ENCODE measurements at places on chromosomes 7 and 10.
A peak's percentile ranks its signal among the peaks of the same experiment; 100 is the strongest.

DNA sequence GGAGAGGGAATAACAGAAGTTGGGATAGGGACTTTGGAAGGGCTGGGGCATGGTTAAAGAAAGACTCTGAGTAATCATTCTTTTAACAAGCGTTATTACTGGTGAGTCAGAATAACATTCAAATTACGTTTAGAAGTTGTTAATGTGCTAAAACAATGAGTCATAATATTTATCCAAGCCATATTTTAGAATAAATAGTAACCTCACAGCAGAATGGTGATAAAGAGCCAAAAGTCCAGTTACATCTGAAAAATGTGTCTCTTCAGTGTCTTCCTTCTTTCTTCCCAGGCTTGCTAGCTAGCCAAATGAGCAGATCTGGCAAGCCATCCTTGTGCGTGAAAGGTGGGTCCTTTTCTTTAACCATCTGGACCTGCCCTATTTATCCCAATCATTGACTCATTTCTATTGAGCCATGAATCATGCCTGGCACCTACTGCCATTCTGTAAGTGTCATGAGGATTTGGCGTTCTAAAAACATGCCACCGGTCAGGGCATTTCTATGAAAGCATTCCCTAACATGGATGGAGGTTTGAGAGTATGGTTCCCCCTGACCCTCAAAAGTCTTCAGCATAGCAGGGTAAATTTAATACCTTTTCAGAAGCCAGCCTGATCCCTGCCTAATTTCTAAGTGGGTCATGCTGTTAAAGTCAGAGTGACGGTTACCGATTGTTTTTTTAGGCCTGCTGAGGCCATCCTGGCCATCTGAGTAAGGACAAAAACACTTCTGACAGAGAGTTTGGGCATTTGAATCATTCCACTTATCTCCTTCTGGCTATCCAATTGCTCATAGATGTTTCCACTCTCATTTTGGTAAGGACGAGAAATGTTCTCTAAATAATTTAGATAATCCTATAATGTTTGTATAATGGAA lies 26.9 kb downstream of the MYPN start:
- DNase-seq: no peak

- no peak for DNase-seq
These were observed 145.8 kb upstream of the UNC5B start for GRCh38 chr10:71066600-71066999.

DNA sequence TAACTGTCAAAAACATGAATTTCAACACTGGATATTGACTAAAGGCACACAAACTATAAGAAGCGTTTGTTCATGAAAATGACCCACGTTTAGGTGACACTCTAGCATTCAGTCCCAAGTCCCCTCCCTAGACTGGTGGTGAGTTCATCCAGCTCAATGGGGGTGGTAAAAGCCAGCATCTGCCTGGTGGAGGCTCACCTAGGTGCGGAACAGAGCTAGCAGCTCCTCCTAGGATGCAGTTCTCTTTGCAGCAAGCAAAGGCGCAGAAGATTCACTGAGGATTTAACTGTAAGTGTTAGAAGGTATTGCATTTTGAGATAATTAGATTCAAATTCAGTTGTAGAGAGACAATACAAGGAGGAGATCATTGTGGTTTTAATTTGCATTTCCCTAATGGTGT lies 87.6 kb downstream of the VSTM2A start:
- DNase-seq: no peak

DNA sequence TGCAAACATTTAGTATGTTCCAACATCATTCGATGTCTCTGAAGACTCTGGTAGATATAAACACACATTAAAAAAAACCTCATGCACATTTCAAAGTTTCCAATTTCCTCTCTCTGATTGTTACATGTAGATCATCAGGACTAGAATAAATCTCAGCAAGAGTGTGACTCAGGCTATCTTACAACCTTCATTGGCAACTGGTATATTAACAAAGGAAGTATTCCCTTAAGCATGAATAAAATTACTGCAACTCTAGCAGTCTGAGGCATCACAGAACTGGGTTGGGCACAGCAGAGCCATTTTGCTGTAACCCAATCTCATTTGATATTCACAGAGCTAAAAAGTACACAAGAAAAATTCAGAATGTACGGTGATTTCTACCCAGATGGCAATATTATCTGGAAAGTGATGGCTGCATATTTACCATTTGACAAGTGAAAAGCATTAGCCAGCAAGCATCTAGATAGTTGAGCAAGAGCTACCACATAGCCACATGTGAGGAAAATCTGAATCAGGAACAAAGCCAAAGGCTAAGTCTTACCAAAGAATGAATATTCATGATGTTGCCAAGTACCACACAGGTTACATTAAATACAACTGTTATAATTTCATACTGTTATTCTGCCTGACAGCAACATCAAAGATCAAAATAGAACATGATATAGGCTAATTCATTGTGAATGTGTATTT lies 232.2 kb downstream of the CRPPA start:
- DNase-seq: no peak

DNA sequence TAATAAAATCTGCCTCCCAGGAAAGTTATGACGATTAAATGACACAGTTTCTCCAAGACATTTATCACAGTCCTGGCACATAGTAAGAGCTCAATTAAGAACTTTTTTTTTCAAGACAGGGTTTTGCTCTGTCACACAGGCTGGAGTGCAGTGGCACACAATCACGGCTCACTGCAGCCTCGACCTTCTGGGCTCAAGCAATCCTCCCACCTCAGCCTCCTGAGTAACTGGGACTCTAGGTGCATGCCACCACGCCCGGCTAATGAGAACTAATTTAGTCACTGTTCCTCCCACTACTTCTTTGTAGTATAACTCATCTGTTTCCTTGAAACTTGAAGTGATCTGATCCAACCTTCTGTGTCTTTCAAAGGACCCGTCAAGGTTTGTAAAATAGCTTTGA lies 42.2 kb upstream of the MXI1 start:
- DNase-seq: no peak

DNA sequence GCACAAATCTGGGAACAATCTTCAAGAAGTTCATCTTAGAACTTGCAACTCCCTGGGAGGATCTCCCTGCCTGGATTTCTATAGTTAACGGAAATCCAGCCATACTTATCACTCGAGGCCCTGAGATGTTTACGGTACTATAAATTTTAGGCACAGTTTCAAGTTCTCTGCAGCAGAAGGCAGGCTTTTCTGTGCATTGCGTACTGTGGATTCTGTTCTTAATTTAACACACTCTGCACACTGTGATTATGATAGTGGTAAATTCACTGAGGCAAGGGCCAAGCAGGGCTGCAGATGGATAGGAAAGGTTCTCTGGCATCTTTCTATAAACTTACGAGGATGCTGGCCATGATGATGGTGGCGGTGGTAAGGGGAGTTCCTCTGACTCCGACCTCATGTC lies 10.6 kb downstream of the INHBA start:
- no peak for DNase-seq

DNA sequence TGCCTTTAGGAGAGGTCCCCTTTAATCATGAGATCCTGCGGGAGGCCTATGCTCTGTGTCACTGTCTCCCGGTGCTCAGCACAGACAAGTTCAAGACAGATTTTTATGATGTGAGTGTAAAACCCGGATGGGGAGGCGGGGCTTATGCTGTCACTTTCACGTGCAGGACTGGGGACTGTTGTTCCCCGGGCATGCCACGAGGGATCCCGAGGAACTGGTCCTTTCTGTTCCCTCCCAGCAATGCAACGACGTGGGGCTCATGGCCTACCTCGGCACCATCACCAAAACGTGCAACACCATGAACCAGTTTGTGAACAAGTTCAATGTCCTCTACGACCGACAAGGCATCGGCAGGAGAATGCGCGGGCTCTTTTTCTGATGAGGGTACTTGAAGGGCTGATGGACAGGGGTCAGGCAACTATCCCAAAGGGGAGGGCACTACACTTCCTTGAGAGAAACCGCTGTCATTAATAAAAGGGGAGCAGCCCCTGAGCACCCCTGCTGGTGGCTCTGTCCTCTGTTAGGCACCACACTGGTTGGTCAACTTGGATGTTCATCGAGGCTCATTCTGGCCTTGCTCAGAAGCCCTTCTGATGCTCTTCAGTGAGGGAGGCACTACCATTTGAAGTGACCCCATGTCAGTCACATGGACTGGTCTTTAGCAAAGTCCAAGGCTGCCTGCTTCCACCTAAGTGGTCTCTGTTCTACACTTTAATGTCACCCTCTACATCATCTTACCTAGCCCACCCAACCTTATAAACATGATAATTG lies 2.8 kb downstream of the COPS6 start:
- no peak for DNase-seq

DNA sequence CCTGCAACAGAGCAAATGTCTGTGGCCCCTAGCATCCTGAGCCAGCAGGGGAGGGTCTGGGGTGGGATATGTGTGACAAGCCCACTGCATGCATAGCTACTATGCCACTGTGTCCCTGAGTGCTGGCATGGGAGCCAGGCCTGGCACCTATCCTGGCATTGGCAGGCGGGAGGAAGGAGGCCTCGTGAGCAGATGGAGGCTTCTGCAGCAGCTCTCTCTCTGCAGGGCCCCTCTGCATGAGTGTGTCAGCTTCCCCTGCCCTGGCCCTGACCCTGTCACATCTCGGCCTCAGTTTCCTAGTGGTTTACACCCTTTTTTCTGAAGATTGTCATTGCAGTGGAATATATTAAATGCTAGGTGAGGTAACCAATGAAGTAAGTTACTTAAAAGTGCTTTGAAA lies 13.1 kb upstream of the IMPDH1 start:
- no peak for DNase-seq

DNA sequence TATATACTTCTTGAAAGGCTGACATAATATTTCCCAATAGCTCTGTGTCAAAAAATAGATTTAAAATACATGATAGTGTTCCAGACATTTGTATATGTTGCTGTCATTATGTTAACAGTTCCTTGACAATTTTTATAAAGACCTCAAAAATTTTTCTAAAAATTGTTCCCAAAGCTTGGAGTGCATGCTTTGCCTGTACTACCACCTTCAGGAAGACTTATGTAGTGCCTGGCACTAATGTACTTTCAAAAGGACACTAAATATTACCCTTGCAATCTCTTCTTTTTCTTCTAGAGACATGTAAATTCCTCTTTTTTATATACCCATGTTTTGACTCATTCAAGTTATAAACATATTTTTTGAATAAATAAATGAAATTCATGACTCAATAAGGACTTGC lies 48.0 kb upstream of the SP8 start:
- DNase-seq: no peak

DNA sequence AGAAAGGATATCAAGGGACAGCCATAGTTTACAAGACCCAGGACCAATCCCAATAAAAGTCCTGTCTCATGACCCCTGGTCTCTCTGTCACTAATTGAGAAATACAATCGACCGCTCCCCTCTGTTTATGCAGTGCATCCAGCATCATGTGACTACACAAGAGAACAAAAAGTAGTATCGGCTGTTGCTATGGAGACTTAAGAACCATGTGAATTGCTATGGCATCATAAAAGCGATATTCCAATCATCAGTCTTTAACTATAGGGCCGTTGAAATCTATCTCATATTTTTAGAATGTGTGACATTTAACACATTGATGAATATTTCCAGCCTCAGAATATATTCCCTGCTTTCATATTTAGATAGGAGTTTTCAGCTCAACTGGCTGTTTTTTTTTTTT lies 139.3 kb downstream of the FRMD4A start:
- no peak for DNase-seq

DNA sequence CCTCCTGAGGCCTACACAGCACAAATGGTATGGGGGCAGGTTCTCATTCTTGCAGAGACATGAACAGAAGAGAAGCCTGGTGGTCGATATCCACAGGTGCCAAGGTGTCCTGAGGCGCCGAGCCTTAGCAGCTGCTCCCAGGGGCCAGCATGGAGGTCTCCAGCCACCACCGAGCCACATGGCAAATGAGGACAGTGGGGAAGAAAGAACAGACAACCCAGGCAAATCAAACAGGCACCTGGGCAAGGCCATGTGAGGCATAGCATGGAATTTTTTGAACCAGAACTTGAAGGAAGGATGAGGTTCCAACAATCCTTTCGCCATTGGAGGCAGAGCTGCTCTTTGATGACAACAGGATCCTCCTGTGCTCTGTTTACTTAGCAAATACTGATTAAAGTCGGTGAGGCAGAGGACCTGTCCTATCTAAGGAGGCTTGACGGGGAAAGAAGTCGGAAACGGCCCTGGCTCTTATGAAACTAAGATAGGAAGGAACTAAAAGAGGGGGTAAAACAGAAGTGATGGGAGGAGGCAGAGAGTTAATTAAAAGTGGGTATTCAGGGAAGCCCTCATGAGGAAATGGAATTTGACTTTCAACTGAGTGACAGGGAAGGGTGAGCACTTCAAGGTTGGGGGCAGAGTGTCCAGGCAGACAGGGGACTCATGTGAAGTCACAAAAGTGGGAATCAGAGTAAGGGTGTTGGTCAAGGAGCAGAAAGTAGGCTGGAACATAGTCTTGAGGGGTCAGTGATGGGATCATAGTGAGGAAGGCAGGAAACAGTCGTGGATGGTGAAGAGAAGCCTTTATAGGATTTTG lies 8.6 kb upstream of the CALML3 start:
- no peak for DNase-seq

DNA sequence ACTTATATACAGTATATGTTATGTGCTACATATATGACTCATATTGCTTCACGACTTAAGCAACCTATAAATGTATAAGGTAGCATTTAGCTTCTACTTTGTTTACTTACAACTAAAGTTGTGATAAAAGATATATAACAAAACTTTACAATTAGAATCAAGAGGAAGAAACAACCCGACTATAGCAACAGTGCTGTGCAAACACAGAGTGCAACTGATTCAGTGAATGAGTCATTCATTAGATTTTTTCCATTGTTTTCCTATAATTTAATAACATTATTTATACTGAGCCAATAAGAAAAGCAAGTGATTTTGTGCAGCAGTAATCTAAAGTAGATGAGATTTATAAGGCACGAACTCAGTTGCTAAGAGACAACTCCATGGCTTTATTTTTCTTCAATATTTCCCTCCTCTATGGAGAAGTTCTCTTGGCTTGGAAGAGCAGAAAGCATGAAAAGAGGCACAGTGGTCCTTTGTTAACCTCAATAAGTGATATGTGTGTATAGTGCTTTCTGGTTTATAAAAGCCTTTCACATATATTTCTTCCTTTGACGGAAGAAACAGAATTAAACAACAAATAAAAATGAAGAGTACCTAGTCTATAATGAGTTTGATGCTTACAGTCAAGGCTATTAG lies 19.8 kb downstream of the CEP41 start:
- no peak for DNase-seq

- DNase-seq: no peak
These were observed 68.7 kb downstream of the MBL2 start for GRCh38 chr10:52703898-52704297.

- peak; percentile 36 for DNase-seq
These were observed 11.4 kb upstream of the PAX4 start for GRCh38 chr7:127629268-127629854.

DNA sequence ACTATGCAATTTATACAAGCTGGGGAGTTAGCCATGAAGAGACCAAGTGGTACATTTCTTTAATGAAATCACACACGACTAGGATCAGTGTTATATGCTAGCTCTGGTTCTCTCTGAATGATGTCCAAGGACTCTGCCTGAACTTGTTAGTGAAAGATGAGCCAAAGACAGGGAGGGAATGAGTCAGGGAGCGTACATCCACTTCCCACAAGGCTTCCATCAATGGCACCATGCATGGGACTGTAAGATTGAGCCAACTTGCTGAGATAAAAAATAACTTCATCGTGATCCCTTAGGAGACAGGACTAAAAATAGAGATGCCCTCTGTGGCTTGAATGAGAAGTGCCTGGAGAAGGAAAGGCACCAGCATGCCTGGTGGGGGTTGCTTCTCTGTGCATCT lies 629.7 kb downstream of the ACTR3B start:
- no peak for DNase-seq
